ENCODE measurements at places on chromosomes 3 and 15. TPM values are rescaled to one million over a fixed set of nuclear protein-coding genes. Genes with fewer than 3 reads are reported as not detected.

Gene TIMP4
- 0.28 TPM for total RNA-seq

Gene PPP1R14D
- total RNA-seq: 0.51 TPM

Gene GOLGA6A
- total RNA-seq: not detected

Gene ARNT2
- 3.6 TPM for total RNA-seq

Gene PDZRN3
- total RNA-seq: not detected

Gene NMNAT3
- 9.7 TPM for total RNA-seq
